ENCODE measurements at places on chromosomes 6 and 20.

DNA sequence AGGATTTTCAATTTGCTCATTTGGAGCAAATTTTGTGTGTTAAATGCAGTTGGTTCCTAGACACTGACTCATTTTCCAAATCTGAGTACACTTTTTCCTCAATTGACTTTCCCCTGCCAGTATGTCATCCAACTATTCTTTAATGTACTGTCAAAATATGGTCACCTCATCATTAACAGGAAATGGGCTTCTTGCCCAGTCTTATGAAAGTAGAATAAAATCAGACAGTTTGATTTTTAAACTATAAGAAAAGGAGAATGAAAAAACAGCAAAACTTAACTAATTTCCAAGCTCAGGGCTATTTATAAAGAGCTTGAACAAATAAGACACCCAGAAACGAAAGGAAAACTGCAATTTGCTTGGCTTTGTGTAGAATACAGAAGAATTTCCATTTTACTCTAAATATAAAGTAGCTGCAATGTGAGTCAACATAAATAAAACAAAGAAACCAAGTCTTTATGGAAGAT lies 43.7 kb upstream of the RAB23 start:
- no peak for DNase-seq

DNA sequence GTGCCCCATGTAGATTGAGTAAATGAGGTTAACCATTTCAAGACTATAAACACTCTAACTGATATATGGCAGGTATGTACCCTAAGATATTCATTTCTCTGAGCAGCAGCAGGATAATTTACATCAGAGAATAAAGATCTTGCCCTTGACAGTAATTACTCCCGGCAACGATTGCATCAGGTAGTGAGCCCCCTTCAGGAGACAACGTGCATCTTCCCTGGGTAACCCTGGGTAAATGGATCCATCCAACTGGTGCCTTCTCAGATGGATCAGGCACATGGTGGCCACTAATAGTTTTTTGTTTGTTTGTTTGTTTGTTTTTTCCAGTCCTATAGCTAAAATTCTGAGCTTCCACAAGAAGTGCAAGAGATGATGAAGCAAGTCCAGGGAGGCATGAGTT lies 469.4 kb upstream of the SLC35B3 start:
- DNase-seq, result no peak

GRCh38 chr6:157030755-157031154 lies 253.6 kb downstream of the ARID1B start:
- DNase-seq, result no peak

DNA sequence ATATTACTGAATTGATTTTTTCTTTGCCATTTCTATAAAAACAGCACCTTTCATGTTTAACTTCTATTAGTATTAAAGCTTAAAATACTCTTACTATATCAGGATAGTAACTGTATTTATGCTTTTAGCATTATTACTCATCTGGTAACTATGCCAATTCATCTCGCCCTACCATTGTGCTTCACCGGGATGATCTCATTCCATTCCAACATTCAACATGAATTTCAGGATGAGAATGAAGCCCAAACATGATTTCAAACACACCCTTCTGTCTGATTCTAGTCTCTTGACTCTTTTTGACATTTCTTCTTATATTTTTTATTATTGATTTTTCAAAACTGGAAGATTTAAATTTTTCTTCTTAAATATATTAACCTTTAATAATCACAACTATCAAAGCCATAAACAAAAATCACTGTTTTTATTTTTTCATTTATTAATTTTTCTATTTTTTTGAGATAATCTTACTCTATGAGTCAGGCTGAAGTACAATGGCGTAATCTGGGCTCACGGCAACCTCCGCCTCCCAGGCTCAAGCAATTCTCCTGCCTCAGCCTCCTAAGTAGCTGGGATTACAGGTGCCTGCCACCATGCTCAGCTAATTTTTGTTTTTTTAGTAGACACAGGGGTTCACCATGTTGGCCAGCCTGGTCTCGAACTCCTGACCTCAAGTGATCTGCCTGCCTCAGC lies 46.7 kb downstream of the GJA1 start:
- DNase-seq, result no peak

GRCh38 chr20:45727044-45727443 lies 4.9 kb downstream of the SPINT4 start:
- DNase-seq, result no peak

DNA sequence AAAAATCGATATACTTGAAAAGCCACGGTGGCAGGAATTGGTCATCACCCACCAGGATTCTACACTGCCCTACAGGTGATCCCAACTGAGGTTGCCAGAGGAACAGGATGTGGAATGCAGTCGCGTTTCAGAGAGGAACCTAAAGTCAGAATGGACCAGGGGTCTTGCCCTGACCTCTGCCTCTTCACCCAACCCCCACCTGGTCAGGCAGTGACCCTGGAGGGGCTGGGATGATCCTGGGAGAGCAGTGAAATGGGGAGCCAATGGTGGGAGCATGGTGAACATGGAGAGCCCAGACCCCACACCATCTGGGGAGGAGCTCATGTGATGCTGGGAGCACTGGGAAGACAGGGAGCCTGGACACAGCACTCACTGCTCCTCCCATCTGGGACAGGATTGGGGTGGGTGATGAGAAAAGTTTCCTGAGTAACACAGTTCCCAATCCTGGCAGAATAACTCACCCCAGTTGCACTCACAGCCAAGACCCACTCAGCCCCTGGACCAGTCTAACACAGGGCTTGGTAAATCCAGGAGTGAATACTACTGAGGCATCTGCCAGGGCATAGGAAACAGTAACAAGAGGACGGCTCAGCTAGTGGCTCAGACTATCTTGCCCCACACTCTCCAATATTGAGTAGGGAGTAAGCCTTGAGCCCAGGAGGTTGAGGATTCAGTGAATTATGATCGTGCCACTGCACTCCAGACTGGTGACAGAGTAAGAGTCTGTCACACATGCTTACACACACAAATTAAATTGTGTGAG lies 1.7 kb upstream of the ULBP2 start:
- DNase-seq, result no peak

Data from smooth muscle cell of the brain vasculature (primary cell).